ENCODE measurements at places on chromosomes 2 and 18.

DNA sequence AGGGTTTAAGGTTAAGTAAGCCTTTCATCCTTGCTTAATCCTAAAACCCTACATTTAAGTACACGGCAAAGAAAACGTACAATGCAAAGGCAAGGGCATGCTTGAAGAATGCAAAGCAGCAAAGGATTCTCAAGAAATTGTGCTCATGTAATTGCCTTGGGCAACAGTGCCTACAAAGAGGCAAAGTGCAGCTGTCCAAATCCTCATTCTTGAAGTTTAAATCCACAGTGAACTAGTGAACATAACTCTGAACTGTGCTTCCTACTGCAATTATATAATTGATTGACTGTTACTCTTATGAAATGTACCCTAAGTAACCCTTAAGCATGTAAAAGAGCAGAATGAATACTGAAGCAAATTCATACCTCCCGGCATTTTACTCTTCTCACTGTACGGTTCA is 85.4 kb downstream of the MAP3K20 start:
- no peak for DNase-seq

GRCh38 chr18:48093104-48093503 is 162.6 kb upstream of the SMAD2 start:
- no peak for DNase-seq

GRCh38 chr2:12931186-12931844 is 214.6 kb downstream of the TRIB2 start:
- DNase-seq = no peak

GRCh38 chr2:218383892-218384519 is 1.9 kb downstream of the SLC11A1 start:
- DNase-seq = no peak

DNA sequence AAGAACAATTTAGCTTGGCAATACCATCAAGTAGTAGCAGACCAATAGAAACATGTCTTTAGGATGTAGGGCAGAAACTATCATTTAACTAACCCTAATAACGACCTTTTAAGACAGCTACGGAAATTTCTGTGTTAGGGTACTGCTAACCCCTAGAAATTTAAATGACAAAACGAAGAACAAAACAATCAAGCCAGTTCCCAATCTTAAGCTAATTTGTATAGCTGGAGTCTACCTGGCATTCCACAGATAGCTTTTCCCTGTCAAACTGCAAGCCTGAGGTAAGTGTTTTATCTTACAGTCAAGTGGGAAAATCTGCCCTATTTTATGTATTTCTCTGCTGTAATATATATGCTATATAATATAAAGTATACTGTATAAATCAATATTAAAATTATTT is 37.6 kb upstream of the CDKL4 start:
- no peak for DNase-seq

DNA sequence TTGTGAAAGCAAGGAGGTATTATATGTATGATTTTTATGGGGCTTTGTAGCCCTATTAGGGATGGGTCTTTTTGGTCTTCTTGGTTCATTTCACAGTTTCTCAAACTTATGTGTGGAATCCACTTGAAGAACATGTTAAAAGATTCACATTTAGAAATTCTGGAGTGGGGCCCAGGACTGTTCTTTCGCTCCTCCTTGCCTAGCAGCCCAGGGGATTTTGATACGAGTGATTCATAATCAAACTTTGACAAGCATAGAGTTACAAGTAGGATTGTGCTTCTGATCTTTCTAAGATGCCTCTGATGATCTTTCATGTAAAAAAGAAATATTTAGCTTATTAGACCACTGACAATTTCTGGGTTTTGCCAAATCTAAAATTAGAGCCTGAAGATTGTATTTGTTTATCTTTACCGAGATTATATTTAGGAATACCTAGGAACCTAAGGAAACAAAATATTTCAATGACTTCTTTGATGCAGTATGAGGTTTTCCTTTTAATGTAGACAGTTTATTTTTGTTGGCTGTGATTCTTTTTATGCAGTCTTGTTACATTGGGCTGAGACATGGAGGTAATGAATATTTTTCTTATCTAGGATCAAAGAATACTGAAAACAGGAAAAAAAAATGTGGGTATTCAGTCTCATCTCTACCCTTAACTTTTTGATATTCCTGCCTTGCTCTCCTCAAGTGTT is 324.0 kb downstream of the PARD3B start:
- no peak for DNase-seq

All from CD8-positive, alpha-beta T cell (primary cell).